ENCODE measurements at places on chromosomes 1 and 21.

- DNase-seq: no peak
Observed at GRCh38 chr1:87295445-87296110, 33.1 kb upstream of the LMO4 start.

- no peak for DNase-seq
Observed at GRCh38 chr1:160359559-160360226, 7.2 kb upstream of the NHLH1 start.

DNA sequence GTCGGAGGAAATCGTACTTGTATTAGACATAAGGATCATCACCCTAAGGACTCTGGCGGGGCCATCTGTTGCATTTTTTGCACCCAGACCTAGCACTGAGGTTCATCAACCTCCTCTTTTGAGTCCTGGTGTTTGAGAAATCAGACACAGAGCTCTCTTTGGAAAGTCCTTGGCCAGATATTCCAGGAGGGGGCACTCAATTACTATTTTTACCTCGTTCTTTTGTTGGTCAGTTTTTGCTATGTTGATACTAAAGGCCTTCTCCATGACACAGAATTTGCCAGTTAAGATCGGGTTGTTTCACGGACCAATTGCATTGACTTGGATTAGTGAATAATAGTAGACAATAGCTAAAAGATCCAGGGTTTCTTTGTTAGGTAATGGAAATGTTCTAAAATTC lies 711.2 kb downstream of the KCNT2 start:
- no peak for DNase-seq

DNA sequence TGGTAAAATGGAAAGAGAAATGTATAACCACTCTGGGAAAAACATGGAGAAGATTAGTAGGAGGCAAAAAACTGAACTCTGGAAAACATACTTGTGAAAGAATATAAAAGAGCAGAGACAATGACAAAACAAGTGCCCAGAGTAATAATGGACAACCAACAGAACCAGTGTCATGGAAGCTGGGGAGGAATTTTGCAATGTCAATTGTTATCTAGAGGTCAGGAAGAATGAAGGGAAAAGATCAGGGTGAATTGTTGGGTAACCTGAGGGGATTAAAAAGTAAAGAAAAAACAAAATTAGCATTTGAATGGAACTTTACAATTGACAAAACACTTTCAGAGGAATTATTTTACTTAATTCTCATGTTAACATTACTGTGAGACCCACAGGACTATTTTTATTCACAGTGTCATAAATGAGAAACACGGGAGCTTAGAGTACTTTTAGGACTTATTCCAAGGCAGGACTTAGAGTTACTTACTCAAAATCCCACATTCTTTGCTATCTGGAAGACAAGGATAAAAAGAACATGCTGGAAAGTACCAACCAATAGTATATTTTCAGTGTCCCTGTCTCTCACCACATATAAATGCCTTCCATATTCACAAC lies 19.5 kb downstream of the JAM2 start:
- no peak for DNase-seq

GRCh38 chr1:29237852-29238619 lies 1.7 kb downstream of the PTPRU start:
- DNase-seq: no peak

GRCh38 chr1:155858800-155859233 lies 550 bp upstream of the SYT11 start:
- DNase-seq: no peak

DNA sequence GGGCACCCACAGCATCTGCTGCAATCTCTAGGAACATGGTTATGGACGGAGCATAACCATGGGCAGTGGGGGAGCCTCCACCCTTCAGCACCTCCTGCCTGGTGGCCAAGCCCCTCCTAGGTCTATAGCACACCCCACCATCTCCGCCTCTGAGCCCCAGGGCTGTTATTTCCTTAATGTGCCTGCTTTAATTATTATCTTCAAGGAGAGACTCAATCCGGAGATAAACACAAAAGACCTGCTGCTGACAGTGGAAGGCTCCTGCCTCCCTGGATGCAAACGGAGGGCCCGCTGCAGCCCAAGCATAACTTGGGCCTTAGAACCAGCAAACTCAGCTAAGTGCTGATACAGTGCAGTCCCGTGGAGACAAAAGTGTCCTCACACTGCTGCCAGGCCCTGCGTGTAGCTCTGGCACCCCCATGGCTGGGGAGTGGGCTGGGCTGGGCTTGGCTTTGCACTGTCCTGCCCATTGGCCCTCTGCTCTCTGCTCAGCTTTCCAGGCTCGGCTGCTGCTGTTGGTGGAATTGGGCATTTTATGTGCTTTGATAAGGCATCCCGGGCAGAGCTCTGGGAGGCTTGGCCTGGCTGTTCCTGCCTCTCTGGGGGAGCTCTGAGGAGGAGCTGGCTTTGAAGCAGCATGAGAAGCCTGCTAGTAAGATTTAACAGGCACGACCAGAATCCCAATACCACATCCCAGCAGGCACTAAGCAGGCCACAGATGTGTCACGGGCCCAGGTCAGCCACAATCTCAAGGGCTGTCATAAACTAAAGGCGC lies 620.2 kb downstream of the PTPRU start:
- DNase-seq: no peak

- no peak for DNase-seq
Observed at GRCh38 chr1:17027403-17027802, 15.7 kb upstream of the ATP13A2 start.

- no peak for DNase-seq
Observed at GRCh38 chr1:1613509-1614082, 1.7 kb upstream of the MIB2 start.

DNA sequence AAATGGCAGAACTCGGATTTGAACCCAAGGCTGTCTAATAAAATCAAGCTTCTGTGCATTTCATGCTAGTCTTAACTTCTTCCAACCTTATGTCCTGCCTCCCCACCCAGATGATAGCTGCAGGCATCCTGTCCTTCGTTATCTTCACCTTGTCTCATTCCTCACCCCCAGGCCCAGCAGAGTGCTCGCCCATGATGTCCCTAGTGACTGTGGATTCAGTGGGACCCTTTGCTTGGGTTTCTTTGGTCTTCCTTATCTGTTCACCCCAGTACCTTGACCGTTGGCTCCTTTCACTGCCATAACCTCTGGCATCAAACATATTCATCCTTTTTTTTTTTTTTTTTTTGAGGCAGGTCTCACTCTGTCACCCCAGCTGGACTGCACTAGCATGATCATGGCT lies 5.6 kb upstream of the BSDC1 start:
- no peak for DNase-seq

- no peak for DNase-seq
Observed at GRCh38 chr1:171460018-171460620, 25.2 kb upstream of the PRRC2C start.

DNA sequence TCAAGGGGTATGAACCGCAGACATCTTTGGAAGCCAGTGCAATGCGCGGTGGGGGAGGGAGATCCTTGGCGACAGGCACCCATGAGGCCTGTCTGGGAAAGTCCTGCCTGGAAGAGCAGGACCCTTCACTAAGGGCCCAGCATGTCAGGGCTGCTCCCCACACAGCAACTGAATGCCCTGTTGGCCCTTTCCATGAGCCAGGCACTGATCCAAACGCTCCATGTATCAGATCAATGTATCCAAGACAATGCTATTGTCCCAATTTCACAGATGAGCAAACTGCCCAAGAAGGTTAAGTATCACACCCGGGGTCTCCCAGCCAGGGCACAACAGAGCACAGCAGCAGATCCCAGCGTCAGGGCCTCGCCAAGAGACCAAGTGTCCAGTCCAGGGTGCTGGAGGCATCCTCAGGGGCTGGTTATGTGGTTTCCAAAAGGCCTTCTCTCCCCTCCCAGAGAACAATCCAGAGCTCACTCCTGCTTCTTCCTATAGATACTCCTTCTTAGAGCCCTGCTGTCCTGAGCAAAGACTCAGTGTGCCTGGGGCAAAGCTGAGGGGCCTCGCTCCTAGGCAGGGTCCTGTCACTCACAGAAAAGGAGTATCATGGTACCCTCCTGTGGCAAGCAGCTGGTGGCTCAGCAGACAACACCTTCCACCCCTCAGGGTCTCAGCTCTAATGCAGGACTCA lies 328.0 kb downstream of the NPHP4 start:
- DNase-seq: no peak

- DNase-seq: no peak
Observed at GRCh38 chr21:42001781-42002180, 8.4 kb downstream of the ZBTB21 start.

GRCh38 chr1:54409156-54410142 lies 3.3 kb upstream of the SSBP3 start:
- no peak for DNase-seq

GRCh38 chr1:66275083-66275482 lies 258.9 kb upstream of the SGIP1 start:
- DNase-seq: no peak

DNA sequence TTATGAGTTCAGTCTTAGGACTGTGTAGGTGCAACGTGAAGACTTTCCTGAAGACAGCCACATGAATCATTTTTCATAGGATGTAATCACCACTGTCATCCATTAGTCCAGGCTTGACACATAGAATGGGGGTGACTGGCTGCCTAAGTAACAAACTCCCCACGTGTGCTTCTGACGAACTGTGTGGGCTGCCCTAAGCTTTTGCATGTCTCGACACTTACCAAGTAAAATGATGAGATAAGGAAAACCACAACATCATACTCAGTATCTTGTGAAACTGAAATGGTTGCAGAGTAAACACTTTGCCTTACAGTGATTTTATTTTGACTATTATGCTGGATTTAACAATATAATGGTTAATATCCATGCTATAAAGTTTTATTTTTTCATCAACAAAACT lies 19.5 kb downstream of the ERG start:
- DNase-seq: no peak

GRCh38 chr1:232493869-232494268 lies 136.1 kb downstream of the SIPA1L2 start:
- DNase-seq: no peak

DNA sequence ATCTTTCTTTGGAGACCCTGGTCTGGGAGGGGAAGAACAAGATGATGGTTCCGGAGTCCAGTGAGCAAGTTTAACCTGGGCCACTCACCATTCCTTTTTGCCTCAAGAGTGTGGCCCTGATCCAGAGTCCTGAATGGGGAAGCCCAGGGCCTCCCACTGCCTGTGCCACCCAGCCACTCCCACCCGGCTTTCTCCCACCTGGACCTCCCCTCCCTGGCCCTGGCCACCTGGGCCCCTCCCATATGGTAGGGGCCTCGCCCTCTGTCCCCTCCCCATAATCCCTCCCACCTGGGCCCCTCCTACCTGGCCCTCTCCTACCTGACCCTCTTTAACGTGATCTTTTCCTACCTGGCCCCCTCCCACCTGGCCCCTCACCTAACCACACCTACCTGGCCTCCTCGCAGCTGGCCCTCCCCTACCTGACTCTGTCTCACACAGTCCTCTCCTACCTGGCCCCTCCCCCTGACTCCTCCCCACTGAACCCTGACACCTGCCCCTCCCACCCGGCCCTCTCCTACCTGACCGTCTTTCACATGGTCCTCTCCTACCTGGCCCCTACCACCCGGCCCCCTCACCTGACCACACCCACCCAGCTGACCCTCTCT lies 220.7 kb upstream of the VAMP3 start:
- DNase-seq: no peak

GRCh38 chr1:7372477-7373120 lies 398.5 kb upstream of the VAMP3 start:
- DNase-seq: no peak
